ENCODE measurements at places on chromosomes 1 and 21.

DNA sequence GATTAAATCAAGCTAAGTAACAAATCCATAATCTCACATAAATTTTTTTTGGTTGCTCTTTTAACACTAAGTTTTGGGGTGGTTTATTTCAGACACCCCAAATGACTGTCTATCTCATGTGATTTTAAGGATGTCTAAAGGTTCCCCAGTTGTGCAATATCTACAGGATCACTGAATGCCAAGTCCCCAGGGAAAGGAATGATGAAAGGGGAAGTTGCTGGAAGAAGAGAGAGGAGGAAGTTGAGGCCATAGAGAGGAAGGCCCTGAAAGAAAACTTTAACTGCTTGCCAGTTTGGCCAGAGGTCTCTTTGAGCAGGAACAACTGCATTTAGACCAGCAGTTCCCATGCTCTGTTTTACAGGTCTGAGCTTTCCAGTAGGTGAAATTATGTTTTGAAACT, 27.5 kb upstream of the SLC19A2 start:
- H3K4me1 ChIP-seq = no peaks in the 10 kb centered on the region
- H3K27me3 ChIP-seq = no peaks in the 10 kb centered on the region
- DNase-seq = no peak
- no peak overlapping the region for H3K4me3 ChIP-seq
- no peaks in the 10 kb centered on the region for H3K36me3 ChIP-seq

GRCh38 chr1:76503736-76504135, 363.5 kb upstream of the ST6GALNAC5 start:
- no peaks in the 10 kb centered on the region for H3K36me3 ChIP-seq
- H3K27me3 ChIP-seq = no peaks in the 10 kb centered on the region
- DNase-seq = no peak
- H3K4me3 ChIP-seq = no peak overlapping the region
- no peak overlapping the region for H3K27ac ChIP-seq

DNA sequence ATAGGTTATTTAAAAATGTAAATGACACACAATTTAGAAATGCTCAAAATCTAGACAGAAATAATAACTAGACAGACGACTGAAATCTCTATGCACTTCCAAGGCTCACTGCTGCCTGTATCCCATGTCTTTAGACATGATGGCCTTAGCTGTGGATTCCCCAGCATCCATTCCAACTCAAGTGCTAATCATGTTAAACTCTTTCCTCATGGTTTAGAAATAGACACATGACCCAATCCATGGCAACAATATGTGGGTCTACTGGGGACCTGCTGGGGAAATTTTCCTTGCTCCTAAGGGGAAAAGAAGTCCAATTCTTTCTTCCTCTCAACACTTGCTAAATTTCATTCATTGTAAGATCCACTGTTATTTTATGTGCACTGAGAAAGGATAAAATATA, 188.5 kb downstream of the SLC45A1 start:
- no peaks in the 10 kb centered on the region for H3K27me3 ChIP-seq
- DNase-seq = no peak

- H3K4me1 ChIP-seq = peaks cover 62% of the 10 kb centered on the region
- peaks cover 51% of the 10 kb centered on the region for H3K36me3 ChIP-seq
- no peak for DNase-seq
- H3K4me3 ChIP-seq = no peak overlapping the region
Measured at GRCh38 chr1:154347961-154348360, 22.6 kb downstream of the ATP8B2 start.

DNA sequence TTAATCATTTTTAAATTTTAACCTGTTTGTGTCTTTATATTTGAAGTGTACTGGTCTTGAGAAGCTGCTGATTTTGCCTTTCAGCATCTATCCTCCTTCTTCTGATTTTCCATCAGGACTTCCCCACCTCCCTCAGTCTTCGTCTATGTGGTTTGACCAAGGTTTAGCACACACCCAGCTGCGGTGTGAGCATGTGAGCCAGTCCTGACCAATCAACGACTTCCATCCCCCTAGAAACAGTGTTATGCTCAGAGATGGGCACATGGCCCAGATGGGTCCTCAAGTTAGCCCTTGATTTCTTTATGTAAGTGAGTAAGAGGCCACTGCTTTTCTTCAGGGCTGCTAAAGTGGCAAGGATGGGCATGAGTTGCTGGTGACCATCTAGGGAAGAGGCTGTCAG, 190.8 kb downstream of the MATN1 start:
- H3K4me3 ChIP-seq = no peak overlapping the region
- no peaks in the 10 kb centered on the region for H3K4me1 ChIP-seq
- no peak for DNase-seq
- no peaks in the 10 kb centered on the region for H3K36me3 ChIP-seq

GRCh38 chr1:232905331-232906034, 44.9 kb upstream of the NTPCR start:
- H3K36me3 ChIP-seq = no peaks in the 10 kb centered on the region
- no peak overlapping the region for H3K4me3 ChIP-seq
- no peaks in the 10 kb centered on the region for H3K27me3 ChIP-seq
- peaks cover 14% of the 10 kb centered on the region for H3K4me1 ChIP-seq

- no peaks in the 10 kb centered on the region for H3K36me3 ChIP-seq
- no peaks in the 10 kb centered on the region for H3K4me1 ChIP-seq
Measured at GRCh38 chr1:116020668-116021272, 44.5 kb downstream of the SLC22A15 start.

DNA sequence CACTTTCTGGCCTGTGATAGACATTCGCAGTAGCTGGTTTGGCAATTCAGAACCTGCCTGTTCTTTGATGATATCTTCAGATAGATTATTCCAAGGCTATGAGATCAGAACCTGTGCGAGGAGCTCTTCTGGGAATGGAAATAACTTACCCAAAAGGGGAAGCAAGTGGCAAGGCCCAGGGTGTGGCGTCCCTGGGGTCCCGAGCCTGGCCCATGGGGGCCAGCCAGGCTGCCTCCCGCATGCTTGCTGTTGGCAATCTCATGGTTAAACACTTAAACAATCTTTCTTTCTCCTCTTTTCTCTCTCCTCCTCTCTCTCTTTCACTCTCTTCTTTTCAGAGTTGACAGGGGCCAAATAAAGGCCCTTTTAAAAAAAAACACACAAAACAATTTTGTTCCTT, 108.1 kb downstream of the RNF220 start:
- DNase-seq = no peak
- H3K4me3 ChIP-seq = no peak overlapping the region
